ENCODE measurements at places on chromosomes 6 and 20.

DNA sequence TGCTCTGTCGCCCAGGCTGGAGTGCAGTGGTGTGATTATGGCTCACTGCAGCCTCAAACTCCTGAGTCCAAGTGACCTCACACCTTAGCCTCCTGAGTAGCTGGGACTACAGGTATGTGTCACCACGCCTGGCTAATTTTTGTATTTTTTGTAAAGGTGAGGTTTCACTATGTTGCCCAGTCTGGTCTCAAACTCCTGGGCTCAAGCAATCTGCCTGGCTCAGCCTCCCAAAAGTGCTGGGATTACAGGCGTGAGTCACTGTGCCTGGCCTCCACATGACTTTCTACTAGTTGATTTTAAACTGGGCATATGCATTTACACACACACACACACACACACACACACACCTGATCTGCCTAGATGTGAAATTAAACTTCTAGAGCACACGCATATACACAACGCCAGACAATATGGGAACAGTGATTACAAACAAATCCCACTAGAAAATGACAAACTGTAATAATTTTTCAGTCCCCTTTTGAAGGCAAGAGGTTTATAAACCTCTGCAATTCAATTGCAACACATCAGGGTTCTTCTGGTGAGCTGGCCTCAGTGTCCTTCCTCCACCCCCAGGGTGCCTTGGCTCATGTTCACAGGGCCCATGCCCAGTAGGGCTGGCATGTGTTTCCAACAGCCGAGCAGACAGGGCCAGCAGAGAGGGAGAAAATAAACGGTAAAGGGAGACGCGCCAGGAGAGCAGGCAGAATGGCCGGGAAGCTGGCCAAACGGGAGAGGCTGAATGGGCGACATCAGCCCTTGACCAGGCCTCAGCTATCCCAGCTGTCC, 31.2 kb downstream of the PARD6B start:
- DNase-seq = no peak

GRCh38 chr6:158381214-158381613, 68.9 kb downstream of the TULP4 start:
- DNase-seq = no peak

DNA sequence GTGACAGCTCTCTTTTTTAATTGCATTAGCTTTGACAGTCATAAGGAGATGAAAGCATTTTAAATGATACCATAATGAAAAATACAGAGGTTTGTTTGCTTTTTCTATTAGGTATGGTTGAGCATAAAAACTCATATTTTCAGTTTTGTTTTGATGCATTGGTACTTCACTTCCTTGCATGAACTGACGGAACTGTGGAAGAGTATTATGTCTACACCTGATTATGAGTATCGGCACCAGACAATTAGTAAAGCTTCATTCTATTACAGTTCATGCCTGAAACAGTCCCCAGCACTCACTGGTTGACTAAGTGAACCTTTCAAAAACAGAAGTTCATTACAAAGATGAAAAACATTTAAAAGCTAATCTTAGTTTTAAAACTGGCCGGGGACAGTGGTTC, 593.0 kb downstream of the GRIK2 start:
- DNase-seq = no peak

GRCh38 chr6:2918936-2919335, 15.8 kb upstream of the SERPINB9 start:
- DNase-seq = no peak

GRCh38 chr6:20432692-20433091, 31.0 kb downstream of the E2F3 start:
- no peak for DNase-seq

DNA sequence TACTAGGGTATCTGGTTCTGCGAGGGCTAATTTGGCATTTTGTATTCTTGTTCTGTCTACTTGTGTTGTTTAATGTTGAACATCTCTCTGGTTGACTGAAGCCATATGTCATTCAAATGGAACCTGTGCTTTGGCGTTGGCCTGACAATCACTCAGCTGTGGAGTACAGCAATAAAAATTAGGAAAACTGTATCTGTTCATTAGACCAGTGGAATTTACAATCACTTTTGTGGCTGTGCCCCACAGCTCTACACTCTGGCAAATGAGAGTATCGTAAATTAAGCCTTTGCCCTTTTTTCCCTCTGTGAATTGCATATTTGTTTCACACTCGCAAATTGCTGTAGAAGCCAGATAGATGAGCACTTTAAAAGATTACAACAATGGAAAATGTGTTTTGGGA, 102.0 kb downstream of the ARID1B start:
- no peak for DNase-seq

DNA sequence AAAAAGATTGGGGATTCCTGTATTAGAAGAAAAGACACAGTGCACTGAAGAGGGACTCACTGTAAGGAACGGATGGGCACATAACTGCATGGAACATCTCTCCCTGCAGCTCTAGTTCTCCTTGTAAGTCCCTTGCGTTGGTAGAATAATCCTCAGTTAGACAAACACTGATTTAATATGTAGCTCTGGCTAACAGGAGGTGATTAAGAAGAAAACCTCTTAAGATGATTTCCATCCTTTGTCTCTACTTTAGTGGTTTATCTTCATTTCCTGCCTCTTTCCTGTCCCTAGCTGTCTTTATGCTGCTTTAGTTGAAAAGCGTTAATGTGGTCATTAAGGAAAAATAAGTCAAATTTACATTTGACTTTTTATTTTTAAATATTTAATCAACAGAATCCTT, 86.6 kb downstream of the SLC16A10 start:
- no peak for DNase-seq

DNA sequence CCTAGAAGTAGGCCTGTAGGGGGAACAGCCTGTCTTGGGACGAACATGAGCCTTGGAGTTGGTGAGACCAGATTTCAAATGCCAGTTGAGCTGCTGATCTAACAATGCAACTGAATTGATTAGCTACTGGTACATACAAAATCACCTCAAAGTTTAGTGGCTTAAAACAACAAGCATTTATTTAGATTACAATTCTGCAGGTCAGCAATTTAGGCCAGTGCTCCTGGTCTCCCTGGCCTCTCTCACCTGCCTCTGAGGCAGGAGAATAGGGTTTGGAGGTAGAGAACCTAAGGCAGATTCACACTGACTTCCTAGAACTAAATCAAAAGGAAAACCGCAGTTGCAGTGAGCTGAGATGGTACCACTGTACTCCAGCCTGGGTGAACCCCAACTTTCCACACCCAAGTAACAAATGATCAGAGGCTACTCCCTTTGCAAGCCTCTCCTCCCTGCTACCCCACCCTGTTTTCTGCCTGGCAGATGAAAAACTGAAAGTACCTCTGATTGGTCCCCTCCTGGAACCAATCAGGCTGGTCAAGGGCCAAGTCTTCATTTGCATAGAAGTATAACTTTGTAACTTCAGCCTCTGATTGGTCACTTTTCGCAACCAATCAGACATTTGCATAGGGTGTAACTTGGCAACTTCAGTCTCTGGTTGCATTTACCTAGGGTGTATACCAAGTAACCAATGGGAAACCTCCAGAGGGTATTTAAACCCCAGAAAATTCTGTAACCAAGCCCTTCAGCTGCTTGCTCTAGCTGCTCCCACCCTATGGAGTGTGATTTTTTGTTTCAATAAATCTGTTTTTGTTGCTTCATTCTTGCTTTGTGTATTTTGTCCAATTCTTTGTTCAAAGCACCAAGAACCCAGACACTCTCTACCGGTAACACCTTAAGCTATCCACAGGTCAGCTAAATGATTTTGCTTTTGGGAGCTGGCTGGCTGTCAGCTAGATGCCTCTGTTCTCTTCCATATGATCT, 8.1 kb upstream of the UBR2 start:
- no peak for DNase-seq

DNA sequence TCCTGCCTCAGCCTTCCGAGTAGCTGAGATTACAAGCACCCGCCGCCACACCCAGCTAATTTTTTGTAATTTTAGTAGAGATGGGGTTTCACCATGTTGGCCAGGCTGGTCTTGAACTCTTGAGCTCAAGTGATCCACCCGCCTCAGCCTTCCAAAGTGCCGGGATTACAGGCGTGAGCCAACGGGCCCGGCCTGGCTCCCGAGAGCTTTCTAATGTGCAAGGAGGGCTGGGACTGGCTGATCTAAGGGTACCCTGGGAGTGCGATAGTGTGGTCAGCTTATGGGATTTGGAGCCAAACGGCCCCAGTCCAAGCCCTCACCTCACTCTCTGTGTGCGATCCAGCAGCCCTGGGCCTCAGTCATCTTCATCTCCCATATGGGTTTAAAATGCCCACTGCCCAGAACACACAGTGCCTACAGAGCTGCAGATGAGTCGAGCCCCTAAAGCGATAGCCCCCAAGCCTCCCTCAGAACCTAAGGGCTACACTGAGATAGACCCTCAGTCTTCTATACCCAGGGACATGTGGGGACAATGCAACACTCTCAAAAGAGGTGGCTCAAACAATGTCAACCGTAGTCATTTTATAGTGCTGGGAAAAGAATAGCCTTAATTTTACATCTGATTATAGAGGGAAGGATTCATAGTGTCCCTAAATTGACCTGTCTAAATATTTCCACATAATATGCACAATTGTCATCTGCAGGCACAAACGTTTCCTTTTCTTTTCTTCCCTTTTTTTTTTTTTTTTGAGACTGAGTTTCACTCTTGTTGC, 50.1 kb downstream of the SSR1 start:
- DNase-seq = no peak

- no peak for DNase-seq
These were observed 261.2 kb upstream of the MARCKS start for GRCh38 chr6:113595911-113596376.

GRCh38 chr20:46375771-46376170, 30.6 kb downstream of the ELMO2 start:
- no peak for DNase-seq

DNA sequence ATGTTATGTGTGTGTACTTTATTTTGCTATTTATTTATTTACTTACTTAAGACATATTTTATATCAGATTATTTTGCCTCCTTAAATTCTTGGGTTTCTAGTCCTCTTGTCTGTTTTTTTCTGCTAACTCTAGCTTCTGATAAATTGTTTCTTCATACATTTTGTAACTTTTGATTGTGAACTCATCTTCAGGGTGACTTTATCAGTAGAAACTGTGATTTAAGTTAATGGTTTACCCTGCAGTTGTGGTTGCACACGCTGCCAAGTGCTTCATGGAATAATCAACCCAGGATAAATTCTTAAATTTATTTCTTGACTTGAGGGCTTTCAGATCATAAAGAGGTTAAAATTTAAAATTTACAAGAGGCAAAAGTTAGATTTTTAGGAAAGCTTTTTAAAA, 173.3 kb downstream of the CENPW start:
- no peak for DNase-seq

DNA sequence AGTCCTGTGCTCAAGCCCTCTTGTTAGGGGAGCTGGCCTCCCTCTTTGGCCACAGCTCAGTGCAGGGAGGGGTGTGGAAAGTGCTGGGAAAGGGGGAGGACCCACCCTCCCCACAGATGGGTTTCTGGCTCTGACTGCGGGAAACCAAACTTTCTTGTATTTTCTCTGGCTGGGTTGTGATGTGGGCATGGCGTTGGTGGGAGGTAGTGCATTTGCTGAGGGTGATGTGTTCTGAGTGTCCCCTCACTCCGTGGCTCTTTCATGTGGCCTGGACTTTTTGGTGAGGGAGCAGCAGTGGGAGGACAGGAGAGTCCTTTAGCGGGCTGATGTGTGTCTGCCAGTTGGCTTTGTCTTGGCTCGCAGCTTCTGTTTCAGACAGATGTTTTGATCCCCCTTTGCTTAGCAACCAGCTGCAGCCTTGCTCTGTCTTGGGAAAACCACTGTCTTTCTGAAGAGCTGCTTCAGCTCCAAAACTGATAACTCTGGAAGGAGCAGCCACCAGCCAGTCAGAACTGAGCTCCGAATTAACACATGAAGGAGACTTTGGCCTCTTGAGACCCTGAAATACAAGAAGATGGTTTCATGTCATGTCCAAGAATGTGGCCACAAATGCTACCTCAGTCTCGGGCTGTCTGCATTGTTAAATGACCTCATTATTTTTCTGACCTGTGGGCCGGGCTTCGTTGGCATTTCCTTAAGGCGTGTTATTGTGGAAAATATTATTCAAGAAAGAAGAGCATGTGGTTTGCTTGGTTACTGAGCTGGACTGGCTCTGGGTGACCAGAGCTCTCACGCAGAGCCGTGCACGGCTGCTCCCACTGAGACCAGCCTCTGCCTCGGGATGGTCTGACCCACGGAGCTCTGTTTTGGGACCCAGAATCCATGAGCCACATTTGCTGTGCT, 21.5 kb downstream of the SYNJ2 start:
- DNase-seq = no peak

DNA sequence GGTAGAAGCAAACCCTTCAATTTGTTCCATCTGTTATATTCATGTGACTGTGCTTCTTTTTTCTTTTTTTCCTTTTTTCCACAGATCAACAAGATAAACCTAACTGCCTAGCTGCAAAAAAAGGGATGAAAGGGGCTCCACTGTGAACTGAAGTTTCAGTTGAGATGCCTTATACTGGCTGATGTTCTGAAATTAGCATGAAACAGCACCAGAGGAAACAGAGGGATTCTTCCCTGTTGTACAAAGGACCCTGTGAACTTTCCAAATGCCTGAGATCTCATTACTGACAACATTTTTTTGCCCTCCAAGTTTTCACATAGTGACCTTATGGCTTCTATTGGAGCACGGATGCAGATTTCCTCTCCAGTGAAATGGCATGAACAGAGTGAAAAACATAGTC, 302.7 kb upstream of the TFAP2D start:
- no peak for DNase-seq

DNA sequence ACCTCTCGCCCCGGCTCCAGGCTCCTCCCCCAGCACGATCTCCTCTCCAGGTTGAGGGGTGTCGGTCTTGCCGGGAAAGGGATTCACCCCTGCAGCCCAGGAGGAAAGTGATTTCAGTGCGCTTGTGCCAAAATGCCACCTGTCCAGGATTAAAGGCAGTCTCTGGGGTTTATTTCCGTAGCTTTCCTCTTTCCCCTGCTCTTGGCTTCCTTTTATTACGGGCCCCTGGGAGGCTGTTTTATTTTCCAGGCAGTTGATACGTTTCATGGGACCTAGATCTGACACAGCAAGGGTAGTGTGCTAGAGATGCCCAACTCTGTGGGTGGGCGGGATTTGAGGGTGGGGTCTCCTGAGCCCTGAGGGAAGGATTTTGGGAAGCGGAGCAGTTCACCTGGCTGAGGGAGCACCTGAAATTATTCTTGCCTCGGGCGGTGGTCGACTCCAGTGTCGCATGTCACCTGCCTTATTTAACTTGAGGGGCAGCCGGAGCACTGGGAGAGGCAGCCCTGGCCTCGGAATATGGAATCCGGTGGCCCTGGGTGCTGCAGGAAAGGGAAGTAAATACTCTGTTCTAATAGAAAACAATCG, 9.5 kb upstream of the NKX2-2 start:
- no peak for DNase-seq

DNA sequence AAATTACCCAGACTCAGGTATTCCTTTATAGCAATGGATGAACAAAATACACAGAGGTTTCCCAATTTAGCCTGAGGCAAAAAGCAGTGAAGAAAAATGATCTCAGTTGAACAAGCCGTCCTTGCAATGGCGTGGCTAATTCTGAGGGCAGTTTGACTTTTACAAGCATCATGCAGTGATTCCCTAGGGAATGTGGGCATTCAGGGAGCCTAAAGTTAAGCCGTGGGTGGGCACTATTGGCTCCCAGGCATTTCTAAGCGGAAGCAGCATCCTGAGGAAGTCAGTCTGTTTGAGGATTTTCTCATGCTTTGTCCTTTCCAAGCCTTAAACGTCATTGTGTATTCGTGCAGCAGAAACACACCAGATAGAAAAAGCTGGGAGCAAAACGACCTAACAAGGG, 133.9 kb downstream of the MYLK4 start:
- no peak for DNase-seq

Measured in stimulated activated CD4-positive, alpha-beta T cell treated with anti-CD3 and anti-CD28 coated beads, TNF-alpha, amount 100 ng/mL, for 1 hour (primary cell).